GM20000 (cell line): ENCODE measurements at places on chromosomes 5 and 9.

DNA sequence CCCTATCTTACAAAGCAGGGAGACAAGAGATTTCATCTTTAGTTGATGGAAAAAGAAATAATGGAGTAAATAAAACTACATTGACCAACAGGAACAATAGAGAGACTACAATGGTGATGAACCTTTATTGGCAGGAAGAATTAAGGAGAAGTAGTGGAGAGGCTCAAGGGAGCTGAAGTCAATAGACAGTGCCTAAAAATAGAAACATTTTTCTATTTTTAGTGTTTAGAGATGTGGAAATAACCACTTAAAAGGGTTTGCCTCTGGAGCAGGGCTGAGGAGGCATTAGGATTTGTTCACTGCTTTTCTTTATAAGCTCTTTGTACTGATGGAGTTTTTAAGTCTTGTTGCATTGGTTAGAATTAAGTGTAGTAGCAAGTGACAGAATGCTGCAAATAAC, 98.4 kb upstream of the ERCC6L2 start:
- DNase-seq, result no peak

- no peak for DNase-seq
These were observed 35.1 kb downstream of the DMXL1 start for GRCh38 chr5:119105971-119106370.

DNA sequence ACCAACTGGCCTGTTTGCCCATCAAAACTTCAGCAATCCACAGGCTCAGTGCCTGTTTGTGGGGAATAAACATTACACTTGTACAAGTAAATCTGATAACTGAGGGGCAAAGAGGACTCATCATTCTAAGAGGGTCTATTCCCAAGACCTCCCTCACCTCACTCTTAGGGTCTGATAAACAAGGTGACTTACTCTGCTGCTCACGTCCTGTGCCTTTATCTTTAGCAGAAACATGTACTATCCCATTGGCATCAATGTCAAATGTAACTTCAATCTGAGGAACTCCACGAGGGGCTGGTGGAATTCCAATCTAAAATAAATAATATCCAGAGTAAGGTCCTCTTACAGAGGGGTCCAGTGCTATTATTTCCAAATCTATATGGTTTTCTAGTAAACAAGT, 14.6 kb upstream of the ETF1 start:
- DNase-seq, result no peak

GRCh38 chr5:168613996-168614395, 34.8 kb upstream of the PANK3 start:
- DNase-seq, result no peak

DNA sequence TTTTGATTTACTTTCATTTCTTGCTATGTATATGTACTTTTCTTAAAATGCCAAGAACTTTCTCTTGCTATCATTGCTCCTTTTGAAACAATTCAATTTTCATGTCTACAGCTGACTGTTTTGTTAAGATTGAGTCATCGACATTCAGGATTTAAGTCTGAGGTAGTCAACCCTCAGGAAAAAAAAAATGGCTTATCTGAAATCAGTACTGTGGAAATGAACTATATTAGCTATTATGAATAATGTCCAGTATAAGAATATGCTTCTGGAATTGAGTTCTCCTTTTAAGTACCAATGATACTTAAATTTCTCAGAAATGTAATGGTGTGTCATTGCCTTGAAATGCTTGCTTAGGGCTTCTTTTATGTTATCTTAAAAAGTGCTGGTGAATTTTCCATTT, 37.9 kb downstream of the TNFAIP8 start:
- DNase-seq, result no peak

DNA sequence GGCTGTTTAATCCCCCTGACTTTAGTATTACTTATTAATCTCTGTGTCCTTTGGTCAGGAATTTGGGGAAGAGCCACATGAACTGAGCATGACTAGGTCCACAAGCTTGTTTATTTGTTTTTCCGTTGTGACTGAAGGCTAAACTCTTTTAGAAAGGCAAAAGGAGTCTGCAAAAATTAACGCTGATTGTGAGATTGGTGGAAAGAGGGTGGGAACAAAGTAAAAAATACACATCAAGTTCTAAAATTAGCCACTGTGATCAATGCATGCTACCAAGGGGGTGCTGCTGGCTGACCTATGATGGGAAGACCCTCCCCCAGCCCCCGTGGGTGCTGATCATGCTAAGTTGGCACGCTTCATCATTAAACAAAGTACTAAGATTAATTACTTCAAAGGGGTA, 356.8 kb downstream of the ADGRV1 start:
- no peak for DNase-seq

DNA sequence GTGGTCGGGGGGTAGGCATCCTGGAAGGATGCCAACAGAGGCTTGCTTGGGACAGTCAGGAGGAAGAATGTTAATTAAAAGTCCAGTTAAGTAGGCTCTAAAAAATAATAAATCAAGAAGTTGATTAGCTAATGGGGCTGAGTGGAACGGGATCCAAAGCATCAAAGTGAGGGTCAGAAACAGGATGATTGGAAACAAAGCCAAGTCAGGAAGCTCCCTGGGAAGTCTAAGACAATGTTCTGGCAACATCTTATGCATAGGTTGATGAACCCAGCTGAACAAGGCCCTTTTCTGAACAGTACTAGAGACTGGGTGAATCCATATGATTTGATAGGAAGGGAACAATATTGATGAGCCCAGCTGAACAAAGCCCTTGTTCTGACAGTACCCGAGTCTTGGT, 50.2 kb upstream of the STARD4 start:
- DNase-seq, result no peak

DNA sequence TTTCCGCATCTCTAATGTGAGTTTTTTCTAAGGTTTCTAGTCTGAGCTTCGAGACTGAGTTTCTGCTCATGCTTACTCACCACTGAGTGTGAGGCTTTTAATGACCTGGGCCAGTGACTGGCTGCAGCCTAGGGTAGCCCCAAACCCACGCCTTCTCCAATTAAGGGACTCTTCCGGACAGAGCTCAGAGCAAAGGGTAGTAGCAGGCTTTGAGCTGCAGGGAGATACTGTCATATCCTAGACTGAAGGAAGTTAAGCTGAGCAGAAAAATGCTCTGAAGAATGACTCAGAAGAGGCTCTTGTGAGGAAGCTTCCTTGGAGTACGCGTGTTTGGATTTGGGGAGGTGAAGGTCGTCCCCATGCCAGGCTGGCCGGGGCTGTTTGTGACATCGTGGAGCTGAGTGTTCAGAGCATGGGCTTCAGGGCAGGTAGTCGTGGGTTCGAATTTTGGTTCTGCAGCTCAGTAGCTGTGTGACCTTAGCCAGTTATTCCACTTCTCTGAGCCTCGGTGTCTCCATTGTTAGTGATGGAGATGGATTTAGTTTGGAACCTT, 3.5 kb downstream of the USP20 start:
- no peak for DNase-seq

- no peak for DNase-seq
These were observed 26.2 kb downstream of the RAD23B start for GRCh38 chr9:107309271-107309670.

DNA sequence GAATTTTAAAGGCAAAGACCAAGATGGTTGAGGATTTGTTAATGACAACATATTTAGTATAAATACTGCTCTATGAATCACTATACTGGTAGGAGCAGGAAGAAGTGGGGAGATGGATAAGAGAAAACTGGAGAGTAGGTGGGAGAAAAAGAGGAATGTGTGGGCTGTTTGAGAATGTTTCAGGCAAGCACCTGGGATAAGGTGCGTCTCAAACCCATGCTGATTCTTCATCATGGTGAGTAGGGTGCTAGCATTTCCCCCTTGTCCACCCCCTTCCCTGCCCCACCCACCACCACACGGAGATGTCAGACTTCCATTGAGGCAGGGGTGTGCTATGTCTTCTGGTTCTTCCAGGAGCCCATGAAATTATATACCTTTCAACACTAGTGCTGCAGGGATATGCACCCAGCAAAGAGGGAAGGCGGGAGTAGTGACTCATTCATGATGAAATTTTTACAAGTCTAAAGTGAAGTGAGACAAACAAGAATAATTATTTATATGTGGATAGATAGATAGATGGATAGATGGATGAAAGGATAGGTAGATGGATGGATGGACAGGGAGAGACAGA, 54.3 kb downstream of the MTX3 start:
- DNase-seq, result no peak

- no peak for DNase-seq
These were observed 95.7 kb downstream of the KCNT1 start for GRCh38 chr9:135797507-135798262.

- no peak for DNase-seq
These were observed 307.4 kb upstream of the HAPLN1 start for GRCh38 chr5:84028093-84028492.

DNA sequence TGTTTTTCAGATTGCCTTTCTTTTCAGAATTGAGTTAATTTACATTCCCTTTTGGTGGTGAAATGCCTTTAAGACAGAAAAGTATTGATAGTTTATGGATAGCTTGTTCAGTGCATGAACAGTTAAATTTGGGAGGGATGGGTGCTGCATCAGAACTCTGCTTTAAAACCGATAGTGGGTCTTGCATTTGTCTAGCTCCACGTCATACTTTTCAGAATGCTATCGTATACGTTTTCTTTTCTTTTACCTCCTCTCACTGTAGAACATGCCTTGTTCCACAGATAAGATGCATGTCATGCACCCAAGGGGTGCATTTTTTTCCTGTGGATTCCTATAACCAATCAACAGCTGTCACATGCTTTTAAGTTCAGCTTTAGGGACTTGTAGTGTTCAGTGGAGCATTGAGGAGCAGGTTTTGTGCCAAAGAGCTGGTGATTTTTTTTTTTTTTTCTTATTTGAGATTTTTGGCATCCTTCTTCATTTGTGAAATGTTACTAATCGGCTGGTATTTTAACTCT, 2.3 kb downstream of the SLC44A1 start:
- DNase-seq, result no peak

DNA sequence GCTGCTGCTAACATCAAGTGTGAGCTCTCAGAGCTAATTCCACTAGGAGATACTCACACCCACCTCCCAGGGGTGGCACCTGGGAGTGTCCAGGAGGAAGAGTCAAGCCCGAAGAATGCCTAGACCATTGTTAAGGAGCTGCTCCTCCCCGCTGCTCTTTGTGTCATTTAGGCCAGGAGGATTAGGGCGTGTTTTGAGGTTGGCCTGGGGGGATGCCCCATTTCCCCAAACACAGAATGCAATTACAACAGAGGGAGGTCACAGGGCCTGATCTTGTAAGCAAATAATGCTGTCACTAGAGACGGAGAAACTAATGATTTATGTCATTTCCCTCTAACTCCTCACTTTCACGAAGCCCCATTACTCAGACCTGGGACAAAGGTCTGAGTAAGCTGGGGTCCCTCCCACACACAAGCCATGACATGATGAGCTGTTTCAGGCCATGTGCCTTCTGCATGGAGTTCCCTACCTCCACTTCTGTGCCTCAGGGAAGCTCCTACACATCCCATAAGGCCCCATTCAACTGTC, 312.5 kb downstream of the ACTL7B start:
- DNase-seq, result no peak

- no peak for DNase-seq
These were observed 11.1 kb downstream of the WDR5 start for GRCh38 chr9:134146774-134147493.

GRCh38 chr5:80988419-80988935, 28.3 kb downstream of the RASGRF2 start:
- DNase-seq, result no peak

DNA sequence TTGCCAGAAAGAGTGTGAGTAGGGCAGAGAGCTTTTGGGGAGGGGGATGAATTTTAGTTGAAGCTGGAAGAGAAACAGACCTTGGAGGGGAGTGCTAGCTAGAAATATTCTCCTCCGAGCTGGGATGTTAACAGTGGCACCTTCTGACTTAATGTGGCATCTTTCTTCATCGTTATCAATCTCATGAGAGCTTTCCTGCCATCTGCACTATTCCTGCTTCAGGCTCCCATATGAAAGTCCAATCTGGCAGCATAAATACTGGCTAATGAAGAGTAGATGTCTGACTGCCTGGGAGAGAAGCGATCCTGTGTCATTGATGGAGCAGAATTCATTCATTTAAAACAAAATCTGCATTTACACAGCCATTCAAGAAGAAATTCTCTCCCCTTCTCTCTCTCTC, 284.5 kb downstream of the TMEM38B start:
- no peak for DNase-seq

GRCh38 chr5:150131978-150132694, 23.5 kb downstream of the PDGFRB start:
- no peak for DNase-seq

GRCh38 chr9:3498691-3499090, 27.1 kb downstream of the RFX3 start:
- DNase-seq, result no peak

GRCh38 chr5:36584009-36584875, 22.2 kb upstream of the SLC1A3 start:
- no peak for DNase-seq

GRCh38 chr5:180367991-180368390, 14.9 kb upstream of the GFPT2 start:
- DNase-seq, result no peak

DNA sequence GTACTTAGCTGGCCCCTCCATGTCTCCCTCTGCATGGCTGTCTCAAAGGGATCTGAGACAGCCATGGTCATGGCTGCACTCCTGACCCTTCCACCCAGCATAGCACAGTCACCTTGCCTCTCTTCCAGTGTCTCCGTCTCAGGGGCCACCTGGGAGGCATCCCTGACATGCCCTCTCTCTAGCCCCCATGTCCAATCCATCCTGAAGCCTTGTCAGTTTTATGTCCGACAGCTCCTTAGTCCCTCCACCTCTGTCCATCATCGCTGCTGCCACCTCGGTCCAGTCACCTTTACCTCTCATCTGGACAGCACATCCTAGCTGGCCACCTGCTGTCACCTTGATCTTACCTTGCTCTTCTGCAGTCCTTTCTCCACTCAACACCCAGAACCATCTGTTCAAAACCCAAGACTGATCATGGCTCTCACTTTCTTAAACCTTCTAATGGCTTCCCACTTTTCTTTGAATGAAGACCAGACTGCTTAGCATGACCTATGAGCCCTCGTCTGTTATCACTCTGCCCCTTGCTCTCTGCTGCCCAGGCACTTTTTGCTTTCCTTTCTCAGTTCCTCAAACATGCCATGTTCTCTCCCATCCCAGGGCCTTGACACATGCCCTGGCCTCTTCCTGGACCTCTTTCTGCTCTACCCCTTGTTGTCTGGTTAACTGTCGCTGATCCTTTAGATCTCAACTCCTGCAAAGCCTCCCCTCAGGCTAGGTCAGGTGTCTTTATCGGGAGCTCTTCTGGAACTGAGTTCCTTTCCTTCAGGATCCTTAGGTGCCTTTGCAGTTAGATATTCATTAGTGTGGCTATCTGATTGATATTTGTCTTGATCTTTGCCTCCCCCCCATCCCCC, 181.8 kb upstream of the PITX1 start:
- no peak for DNase-seq

- no peak for DNase-seq
These were observed 26.5 kb downstream of the NANS start for GRCh38 chr9:98083061-98083501.

GRCh38 chr9:102049586-102050246, 311.3 kb upstream of the GRIN3A start:
- DNase-seq, result no peak

- no peak for DNase-seq
These were observed 485.0 kb upstream of the EDIL3 start for GRCh38 chr5:84869675-84870074.

GRCh38 chr5:52657247-52657645, 130.5 kb upstream of the ITGA1 start:
- DNase-seq, result peak; percentile 29

GRCh38 chr5:64789457-64789856, 20.7 kb downstream of the CWC27 start:
- DNase-seq, result no peak
